ENCODE measurements at places on chromosomes 4 and X. TPM values are rescaled to one million over a fixed set of nuclear protein-coding genes. Genes with fewer than 3 reads are reported as not detected.

GRCh38 chrX:69366183-69366582 is 137.9 kb upstream of the NALF2 start:
- no peak for DNase-seq

Gene CT47B1
- total RNA-seq, result not detected

Gene TMEM255A
- not detected for total RNA-seq

DNA sequence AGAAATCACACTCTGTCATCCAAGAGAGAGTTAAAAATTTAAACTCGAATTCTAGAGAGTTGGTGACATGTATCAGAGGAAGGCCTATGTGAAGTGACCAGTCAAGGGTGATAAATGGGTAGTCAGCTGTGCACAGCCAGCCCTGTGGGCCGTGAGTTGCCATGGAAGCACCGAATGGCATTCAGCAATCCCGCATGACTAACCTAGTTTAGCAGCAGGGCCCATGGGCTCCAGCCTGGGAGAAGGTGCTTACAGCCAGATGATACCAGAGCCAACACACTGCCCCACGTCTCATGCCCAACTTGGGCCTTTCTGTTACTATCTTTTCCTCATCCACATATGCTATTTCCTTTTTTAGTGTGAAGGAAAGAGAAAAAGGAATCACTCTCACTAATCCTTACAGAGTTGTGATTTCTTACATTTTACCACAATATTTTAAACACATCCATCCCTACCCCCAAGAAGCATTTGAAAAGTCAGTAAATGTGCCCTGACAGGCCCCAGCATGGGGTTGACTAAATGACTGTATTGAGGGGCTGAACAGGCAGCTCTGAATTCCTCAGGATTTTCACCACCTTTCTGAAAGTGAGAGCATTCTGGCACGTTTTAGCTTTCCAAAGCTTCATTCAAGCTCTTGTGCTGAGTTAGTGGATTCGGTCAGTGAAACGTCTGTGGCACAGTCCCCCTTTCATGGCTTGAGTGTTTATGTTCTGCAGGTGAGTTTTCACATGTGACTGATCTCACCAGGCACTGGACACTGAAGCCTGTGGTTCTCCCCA is 104.2 kb downstream of the AFF1 start:
- DNase-seq, result peak; percentile 73

Gene EDNRA
- total RNA-seq, result 0.07 TPM

DNA sequence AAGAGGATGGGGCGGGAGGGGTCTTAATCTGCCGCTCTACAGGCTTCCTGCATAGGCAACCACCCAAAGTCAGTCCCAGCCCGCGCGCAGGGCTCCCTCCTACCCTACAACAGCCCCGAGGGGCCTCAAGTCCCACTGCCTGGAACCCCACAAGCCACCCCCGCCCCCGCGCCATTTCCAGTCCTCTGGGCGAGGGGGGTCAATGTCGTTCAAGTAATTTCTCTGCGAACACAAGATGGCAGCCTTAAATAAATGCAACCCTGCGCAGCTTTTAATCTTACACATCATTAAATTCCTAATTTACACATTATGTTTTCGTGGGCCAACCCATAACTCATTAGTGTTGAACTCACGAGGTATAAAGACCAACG is 92.9 kb downstream of the BCOR start:
- DNase-seq, result no peak

DNA sequence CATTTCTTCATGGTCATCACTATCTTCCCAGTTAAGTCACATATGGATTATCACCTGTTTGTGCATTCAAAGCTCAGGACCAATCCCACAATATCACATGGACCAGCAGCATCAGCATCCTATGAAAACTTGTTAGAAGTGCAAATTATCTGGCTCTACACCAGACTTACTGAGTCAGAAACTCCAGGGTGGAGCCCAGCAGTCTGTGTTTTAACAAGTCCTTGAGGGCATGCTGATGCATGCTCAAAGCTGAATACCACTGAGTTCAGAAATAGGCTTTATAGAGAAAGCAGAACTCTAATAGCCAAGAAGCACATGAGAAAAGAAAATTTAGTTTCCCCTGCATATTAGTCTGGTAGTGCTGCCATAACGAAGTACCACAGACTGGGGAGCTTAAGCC is 62.4 kb upstream of the GABRQ start:
- DNase-seq, result no peak

Gene KLHL4
- 34.6 TPM for total RNA-seq

DNA sequence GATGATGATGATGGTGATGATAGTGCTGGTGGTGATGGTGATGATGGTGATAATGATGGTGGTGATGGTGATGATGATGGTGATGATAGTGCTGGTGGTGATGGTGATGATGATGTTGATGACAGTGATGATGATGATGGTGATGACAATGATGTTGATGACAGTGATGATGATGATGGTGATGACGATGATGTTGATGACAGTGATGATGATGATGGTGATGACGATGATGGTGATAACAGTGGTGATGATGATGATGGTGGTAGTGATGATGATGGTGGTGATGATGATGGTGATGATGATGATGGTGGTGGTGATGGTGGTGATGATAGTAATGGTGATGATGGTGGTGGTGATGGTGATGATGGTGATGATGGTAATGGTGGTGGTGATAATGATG is 80.1 kb upstream of the MXRA5 start:
- DNase-seq, result no peak

DNA sequence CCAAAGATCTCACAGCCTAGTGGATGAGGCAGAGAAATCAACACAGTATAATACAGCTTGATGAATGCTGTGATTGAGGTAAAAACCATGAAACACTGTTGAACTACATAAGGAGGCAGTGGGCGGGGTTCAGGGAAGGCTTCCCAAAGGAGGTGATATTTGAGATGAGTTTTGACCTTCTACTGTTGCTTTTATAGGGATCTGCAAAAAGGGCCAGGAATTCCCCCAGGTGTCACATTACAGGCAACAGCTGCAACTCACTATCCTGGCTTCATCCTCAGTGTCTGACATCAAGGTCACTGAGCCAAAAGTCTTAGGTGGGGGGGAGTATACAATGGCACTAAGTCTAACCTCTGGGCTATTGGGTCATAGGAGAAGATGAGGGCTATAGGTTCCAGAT is 185.7 kb upstream of the NRK start:
- no peak for DNase-seq

Gene BEND4
- 0.13 TPM for total RNA-seq

DNA sequence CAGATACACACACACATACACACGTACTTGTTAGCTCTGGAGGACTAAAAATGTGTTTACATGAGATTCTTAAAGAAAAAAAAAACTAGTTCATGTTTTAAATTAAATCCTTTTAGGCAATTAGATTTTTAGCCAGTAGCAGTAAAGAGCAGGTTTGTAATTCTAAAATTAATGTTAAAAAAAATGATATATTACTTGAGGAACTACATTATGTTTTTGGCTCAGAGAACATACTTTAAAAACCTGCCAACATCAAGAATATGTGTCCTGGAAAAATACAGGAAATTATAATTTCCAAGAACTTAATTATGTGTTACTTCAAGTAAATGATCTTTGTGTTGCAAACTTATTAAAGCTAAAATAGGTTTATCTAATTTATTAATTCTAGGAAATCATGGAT is 594.3 kb upstream of the PCDH7 start:
- no peak for DNase-seq

GRCh38 chr4:168565130-168565529 is 68.3 kb downstream of the PALLD start:
- DNase-seq, result no peak

Data from pulmonary artery endothelial cell (primary cell).